ENCODE measurements at places on chromosomes 3 and 15. TPM values are rescaled to one million over a fixed set of nuclear protein-coding genes. Genes with fewer than 3 reads are reported as not detected.

DNA sequence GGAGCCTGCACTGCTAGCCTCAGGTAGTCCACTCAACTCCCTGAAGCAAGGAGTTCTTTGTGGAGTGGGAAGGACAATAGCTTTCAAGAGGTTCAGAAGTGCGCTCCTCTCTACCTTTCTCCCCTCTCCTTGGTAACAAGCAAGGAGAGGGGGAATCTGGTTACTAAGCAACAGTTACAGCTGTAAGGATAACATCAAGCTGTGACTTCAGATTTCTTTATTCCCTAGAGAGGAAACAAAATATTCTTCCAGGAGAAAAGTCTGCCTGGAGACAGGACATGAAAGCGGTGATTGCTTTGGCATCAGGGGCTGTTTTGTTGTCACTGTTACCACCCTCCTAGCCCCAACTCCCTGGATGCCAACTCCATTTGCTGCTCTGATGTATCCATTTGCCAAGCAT lies 70.4 kb downstream of the TRANK1 start:
- DNase-seq, result no peak

DNA sequence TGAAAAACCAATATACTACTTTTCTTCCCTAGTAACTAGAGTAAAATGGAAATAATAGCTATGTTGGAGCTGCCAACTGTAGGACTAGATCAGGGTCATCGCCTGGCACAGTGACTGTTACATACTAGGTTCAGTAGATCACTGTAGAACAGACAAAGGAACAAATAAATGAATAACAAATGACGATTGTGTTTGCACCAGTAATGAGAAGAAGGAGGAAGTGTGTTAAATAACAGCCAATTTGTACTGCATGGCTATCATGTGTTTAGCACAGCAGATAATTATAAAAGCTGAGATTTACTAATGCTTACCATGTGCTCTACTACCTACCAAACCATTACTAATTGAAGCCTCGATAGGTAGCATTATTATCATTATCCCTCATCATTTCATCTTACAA lies 85.3 kb upstream of the FXR1 start:
- DNase-seq, result no peak

DNA sequence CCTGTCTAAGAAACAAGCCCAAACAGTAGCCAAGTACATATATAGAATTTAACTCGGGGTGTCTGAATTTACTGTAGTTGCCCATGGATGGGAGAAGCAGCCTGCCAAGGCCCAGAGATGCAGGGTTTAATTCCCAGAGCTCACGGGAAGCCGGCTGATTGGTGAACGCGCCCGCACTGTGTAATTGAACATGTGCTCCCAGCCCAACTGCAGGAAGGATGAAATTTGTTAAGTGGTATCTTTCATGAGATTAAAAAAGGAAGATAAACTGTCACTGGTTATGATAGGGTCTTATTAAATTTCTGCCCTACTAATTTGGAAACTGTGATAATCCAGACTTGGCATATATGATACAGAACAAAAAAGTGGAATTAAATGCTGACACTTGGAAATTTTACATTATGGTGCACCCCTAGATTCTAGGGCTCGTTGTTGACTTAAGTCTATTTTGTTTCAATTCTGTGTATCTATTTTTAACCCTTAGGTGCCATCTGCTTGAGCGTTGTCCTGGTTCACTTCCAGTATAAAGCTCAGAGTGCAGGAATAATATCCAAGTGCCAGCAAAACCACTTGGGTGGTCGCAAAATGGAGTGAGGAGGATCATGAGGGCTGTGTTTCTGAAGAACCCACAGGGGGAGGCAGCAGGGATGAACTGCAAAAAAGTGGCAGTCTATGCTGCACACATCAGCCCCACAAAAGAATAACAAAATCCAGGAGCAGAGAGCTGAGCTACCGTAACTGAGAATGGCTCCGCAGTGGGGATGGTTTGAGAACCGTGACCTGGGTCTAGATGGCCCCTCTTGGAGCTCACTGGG lies 13.8 kb upstream of the TMC3 start:
- no peak for DNase-seq

Gene IGSF10
- total RNA-seq, result 0.09 TPM

DNA sequence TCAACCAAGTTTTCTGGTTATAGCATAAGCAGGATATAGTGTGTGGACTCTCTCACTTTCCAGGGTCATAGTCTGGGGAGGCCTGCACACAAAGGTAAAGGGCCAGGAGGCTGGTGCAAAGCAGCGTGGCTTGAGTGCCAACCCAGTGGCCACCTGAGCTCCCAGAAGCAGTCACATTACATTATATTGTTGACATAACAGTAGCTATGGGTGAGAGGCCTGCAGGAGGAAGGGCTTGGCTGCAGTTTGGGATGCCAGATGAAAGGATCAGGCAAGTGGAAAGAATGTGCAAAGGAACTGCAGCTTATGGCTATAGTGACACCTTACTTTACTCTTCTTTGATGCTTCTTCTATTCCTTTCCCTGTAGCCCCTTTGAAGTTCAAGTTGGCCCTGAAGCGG lies 96.5 kb downstream of the FLNB start:
- DNase-seq, result no peak

- DNase-seq, result no peak
These were observed 9.3 kb upstream of the ST8SIA2 start for GRCh38 chr15:92384381-92384780.

Gene TNK2
- 181 TPM for total RNA-seq

- DNase-seq, result no peak
These were observed 59.2 kb downstream of the AAGAB start for GRCh38 chr15:67195305-67195704.

DNA sequence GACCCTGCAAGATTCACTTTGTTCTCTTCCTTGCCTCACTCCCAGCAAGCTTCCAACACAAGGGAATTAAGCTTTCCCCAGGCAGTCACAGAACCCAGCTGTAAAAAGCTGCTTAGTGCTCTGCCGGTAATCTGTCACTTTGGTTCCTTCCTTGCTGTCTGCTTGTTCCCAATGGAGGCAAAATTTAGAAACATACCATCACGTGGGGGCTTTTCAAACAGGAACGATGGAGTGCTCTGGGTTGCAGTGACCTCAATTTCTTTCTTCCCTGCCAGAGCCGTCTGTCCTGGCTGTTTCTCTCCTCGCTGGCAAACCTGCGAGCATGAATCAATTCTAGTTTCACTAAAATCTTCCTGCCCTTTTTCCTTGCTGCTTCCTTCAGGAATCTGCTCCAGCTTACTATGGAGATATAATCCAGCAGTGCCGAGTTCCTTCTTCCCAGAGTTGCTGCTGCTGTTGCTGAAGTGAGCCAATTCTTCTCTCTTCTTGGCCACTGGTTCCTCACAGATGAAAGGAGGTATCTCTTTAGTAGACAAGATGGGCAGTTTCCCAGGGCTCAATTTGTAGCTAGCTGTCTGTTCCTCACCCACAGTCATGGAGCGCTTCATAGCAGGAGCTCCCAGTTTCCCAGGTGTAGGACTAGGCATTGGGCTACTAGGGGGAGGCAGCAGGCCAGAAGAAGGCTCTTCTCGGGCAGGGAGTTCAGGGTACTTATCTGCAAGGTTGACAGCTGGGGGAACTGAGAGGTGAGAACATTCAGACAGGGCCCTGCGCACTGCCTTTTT lies 88.1 kb downstream of the DHX30 start:
- no peak for DNase-seq

- no peak for DNase-seq
These were observed 19.0 kb downstream of the SPG21 start for GRCh38 chr15:64970698-64971097.

GRCh38 chr3:192011137-192011536 lies 550.2 kb downstream of the PYDC2 start:
- no peak for DNase-seq

Gene CASR
- total RNA-seq, result not detected

All from T-cell (primary cell).